ENCODE measurements at places on chromosomes 13 and 19.

DNA sequence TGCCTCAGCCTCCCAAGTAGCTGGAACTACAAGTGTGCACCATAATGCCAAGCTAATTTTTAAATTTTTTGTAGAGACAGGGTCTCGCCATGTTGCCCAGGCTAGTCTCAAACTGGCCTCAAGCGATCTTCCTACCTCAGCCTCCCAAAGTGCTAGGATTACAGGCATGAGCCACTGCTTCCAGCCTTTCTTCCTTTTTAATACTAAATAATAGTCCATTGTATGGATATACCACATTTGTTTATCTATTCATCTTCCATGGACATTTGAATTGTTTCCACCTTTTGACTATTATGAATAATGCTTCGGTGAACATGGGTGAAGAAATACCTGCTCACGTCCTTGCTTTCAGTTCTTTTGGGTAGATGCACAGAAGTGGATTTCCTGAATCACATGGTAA lies 24.4 kb downstream of the GARRE1 start:
- no peak for DNase-seq

DNA sequence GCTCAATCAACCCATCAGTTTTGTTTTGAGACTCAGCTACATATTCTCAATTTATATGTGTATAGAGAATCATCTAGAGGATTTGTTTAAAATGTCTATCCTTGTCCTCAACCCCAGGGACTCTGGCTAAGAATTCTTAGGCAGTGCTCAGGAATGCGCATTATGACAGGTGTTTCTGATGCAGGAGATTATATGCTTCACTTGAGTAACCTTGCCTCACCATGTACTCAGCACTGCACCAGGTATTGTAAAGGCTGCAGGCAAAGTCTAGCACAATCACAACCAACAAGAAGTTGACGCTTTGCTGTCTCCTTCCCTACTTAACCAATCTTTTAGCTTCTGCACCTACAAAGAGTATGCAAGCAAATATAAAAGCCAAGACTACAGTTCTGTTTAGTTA lies 79.6 kb downstream of the LACC1 start:
- DNase-seq = no peak

DNA sequence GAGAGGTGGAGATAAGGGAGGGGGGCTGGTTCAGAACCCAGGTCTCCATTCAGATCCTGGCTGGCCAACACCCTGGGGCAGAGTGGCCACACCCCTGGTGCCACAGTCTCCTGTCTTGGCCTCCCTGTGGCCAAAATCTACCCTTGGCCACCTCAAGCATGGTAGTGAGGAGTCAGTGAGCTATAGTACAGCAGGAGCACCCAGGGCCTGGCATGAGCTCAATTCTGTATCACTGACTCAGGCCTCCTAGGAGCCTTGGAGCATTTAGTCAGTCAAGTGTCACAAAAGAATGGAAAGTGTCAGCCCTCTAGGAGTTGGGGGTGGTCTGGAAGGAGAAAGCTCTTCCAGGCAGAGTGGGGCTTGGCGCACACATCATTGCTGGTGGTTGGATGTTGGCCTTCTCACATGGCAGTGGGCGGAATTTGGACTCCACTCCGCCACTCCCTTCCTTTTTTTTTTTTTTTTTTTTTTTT lies 6.6 kb upstream of the CD79A start:
- DNase-seq = no peak

GRCh38 chr19:32238076-32238475 lies 107.3 kb upstream of the ZNF507 start:
- no peak for DNase-seq

- DNase-seq = no peak
These were observed 1.5 kb downstream of the ZNF814 start for GRCh38 chr19:57887195-57887941.

DNA sequence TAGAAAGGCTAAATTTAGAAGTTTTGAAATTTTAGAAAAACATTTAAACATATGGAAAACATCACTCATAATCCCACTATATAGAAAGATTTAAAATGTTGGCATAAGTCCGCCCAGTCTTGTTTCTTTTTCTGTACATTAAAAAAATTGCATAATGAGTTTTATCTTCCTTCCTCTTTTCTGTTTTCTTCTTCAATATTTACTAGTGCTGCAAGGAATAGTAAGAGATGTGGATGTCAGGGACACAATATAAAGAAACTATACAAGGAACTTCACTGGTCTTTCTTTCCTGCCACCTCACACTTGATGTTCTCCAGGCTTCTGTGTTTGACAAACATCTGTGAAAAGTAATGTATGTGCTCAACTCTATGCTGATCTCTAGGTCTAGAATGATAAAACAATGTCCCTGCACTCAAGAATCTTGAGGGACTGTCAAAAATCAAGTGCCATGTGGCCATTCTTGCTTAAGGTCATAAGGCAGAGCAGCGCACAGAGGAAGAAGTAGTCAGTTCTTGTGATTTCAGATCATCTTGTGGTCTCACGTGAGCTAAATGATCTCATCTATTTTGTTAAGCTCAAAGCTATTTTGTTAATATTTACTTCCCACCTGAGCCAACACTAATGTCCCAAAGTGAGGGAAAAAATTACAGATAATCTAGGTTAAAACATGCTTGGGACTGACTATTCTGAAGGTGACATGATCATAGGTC lies 186.9 kb upstream of the OBI1 start:
- no peak for DNase-seq

DNA sequence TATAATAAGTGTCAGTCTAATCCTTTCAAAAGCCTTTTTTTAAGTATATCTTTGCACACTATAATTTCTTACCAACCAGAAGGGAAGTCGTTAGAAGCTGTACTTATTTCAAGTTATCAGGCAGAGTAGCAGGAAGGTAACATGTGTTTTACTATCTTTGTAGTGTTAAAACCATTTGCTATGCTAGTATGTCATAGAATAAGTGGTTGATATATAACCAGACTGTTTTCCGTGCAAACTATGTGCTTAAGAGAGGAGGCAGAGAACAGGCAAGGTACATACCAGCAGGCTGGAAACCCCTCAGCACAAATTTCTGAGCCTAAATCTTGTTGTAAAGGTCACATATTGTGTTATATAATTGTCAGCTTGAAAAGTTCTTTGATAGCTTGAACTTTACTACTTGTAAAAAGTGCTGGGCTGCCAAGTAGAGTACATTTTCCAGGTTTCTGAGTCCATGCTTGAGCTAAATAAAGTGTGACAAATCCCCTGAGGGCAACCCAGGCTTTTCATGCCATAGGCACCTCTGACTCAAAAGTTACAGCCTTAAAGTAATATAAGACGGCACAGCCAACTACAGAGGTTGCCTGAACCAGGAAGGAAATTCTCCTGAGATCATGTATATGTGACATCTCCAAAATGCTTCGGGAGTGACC lies 1297.4 kb downstream of the PCDH9 start:
- no peak for DNase-seq

GRCh38 chr13:113855931-113856715 lies 7.8 kb downstream of the GAS6 start:
- DNase-seq = no peak

DNA sequence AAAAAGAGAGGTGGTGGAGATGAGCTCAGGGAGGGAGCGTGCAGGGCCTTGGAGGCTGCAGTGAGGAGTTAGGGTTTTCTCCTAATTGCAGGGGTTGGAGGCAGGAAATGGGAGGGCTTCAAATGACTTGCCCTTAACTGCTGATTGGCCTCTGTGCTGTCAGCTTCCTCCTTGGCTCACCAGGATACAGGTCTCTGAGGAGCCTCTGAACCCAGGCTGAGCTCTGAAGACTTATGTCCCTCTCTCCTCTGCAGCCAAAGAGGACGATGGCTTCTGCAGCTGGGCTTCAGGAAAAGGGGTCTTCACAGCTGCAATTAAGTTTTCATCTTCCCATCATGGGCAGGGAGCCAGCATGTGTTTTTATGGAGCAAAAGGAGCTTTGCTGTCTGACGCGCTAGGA lies 6.7 kb upstream of the RANBP3 start:
- no peak for DNase-seq

All from stimulated activated CD4-positive, alpha-beta T cell treated with anti-CD3 and anti-CD28 coated beads, Interleukin-1b, Interleukin-23, amount 100 ng/mL, for 4 hours (primary cell).